ENCODE measurements at places on chromosomes 3 and 15.

DNA sequence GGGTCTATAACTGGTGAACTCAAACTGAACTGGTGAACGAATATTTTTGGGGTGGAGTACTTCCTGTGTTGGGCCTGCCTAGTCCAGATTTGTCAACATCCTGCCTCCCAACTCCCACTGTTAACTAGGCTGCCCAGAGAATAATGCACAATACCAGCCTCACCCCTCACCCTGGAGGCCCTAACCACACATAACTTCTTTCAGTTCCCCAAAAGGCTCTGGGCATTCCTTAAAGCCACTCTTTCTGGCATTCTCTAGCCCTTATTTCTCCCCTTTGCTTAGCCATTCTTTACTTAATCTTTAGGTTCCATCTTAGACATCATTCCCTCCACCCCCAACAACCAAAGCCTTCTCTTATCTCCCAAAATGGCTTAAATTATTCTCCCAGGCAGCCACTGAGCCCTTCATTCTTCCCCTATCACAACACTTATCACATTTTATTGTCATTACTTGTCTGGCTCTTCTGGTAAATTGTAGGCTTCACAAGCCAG lies 9.1 kb upstream of the SEC11A start:
- no peak for DNase-seq

- DNase-seq, result no peak
These were observed 657.8 kb downstream of the DIPK2A start for GRCh38 chr3:144629381-144629780.

- DNase-seq, result no peak
These were observed 1.2 kb downstream of the CPA3 start for GRCh38 chr3:148866261-148866660.

DNA sequence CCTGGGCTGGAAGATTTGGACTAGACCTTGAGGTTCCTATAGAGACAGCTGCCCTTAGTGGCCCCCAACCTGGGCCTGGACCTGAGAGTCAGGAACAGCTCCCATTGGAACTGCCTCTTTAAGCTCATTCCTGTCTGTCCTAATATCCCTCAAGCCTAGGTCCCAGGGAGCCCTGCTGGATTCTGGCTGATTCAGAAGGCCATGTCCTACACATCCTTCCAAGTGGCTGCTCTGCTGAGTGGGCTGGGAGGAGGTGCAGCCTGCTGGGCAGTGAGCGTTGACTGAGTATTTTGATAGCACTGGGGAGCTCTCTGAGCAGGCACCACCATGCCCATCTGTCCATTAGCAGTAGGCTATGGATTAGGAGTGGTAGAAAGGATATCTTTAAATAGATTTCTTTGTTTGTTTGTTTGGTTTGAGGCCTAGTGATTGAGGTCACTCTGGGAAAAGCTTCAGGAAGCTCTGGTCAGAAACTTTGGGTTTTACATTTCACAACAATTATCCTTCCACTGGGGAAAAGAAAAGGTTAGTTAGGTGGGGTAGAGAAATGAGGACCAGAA lies 54.6 kb upstream of the ATOSA start:
- DNase-seq, result no peak

DNA sequence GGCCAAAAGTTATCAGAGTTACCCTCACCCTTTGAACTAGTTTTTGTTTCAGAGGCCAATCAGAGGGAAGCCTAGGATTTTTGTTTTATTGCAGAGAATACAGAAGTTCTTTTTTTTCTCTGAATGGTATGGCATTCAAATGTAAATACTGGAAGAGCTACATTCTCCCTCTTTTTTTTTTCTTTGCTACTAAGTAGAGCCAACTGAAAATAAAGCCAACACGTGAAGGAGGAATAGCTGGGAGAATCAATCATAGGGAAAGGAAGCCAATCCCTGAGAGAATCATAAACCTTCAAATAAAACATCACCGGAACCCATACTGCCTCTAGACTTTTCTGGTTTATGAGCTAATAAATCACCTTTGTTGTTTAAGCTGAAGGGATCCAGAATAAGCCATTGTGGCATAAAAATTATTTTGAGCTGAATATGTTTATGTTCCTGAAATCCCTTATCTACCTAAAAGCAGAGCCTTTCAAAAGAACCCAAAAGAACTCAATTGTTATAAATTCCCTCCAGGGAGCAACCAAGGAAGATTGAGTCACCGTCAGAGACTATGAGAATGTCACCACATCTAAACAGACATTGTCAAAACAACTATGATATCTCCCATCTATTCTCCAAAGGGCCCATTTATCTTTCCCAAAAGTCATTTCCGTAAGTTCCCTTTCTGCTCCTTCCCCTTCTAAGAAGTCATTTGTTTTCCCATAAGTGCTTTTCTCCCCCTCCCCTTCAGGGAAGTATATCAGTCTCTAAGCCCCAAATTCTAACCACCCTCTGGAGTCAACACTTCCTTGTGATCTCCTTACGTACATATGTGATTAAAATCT lies 3.8 kb upstream of the ZNF280D start:
- DNase-seq, result no peak

DNA sequence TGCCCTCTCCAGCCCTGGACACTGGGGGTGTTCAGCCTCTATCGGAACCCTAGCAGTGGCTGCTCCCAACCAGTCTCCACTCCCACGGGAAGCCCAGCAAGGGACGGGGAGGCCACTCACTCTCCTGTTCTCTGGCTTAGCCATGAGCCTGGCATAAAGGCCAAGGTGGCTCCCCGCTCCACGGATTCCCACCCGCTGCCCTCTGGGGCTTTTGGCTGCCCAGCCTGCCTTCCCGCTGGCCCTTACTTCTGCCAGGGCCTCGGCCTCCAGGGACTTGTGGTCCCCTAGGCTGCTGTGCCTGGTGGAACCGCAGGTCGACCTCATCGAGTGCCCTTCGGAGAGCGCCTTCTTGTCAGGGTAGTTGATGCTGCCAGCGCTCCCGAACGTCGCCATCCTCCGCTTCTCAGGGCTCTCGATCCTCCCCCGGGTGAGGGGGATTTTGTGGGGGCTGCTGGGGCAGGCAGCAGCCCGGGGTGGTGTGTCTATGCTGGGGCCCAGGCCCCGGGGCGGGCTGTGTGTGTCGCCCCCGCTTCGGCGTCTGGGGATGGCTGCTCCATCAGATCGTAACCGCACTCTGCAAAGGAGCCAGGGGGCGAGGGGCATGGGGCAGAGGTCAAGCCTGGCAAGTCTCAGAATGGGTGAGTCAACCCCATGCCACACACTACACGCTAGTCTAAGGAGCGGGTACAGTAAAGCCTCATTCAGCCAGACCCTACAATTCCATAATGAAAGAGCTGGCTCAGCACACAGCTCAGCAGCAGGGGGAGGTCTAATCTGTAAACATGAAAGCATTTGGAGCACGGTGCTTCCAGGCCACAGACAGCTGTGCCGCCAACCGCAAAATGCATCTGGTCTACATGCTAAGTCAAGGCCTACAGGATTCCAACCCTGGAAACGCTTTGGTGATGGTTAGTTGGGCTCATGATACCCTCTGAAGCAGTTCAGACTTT lies 27.3 kb upstream of the RAD18 start:
- DNase-seq, result no peak

DNA sequence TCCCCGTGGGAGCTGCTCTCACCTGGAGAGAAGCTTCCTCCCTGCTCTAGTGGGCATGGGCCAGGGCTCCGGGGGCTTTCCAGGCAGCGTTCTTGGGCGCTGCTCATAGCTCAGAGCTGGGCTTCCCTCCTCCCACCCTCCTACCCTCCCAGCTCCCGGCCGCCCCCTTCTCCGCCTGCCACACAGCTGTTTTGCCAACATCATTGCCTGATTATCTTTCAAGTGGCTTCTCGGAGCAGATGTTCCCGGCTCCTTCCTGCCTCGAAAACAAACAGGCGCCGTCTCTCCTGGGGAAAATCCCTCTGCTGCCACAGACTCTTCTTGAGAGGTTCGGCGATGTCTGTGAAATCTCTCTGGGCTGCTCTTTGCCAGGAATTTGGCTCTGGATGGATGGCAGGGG lies 195.6 kb downstream of the RPLP1 start:
- no peak for DNase-seq

GRCh38 chr15:55179141-55179540 lies 17.6 kb downstream of the RSL24D1 start:
- DNase-seq, result no peak

GRCh38 chr3:193899001-193899400 lies 236.9 kb upstream of the HES1 start:
- DNase-seq, result no peak

DNA sequence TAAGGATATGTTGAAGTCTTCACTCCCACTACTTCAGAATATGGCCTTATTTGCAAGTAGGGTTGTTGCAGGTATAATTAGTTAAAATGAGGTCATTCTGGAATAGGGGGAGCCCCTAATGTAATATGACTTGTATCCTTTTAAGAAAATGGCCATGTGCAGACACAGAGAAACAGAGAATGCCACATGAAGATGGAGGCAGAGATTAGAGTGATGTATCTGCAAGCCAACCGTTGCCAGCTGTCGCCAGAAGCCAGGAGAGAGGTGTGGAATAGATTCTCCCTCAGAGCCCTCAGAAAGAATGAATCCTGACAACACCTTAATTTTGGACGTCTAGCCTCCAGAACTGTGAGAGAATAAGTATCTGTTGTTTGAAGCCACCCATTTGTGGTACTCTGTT lies 11.3 kb upstream of the TRANK1 start:
- DNase-seq, result no peak

DNA sequence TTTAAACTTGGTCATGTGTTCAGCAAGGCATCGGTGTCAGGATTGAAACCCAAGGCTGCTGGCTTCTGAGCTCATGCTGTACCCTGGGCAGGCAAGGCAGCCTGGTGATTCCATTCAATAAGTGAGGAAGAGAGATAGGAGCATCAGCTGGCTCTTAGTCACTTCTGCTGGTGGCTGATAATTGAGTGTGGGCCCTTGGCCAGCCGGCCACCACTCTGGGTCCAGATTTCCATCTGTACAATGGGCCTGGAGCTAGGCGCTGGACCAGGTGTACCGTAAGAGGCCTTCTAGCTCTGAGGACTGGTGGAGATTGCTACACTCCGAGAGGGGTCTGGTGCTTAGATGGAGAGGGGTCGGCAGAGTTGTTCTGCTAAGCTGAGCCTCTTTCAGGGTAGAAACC lies 4.3 kb downstream of the CD276 start:
- DNase-seq, result no peak

Data from T-helper 9 cell (primary cell).